Ascending aorta (tissue), 2 donors: ENCODE measurements at places on chromosomes 13 and 19. TPM values are rescaled to one million over a fixed set of nuclear protein-coding genes. Genes with fewer than 3 reads are reported as not detected.

DNA sequence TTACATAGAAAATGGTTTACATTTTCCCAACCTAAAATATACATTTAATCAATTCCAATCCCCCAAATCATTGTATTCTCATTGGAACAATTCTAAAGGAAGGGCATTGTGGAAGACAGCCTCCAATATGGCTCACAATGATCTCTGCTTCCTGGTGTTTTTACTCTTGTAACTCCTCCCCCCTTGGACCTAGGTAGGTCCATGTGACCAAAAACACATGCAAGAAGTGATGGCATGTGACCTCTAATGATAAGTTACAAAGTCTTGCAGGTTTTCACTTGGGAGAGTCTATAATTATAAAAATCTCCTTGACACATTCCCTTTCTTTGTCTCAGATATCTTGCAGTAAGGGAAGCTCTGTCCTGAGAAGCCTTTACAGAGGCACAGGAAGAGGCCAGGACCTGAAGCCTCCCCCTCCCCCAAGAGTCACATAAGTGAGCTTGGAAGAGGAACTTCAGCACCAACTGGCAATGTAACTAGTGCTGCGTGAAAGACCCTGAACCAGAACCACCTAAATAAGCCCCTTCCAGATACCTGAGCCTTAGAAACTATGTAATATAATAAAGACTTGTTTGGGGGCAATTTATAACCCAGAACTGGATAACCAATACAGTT is 816.2 kb upstream of the ATXN8OS start:
- no peak overlapping the region for H3K27ac ChIP-seq
- H3K4me1 ChIP-seq: no peaks in the 10 kb centered on the region
- no peak overlapping the region for H3K4me3 ChIP-seq

- H3K4me3 ChIP-seq: no peak overlapping the region
- H3K36me3 ChIP-seq: no peaks in the 10 kb centered on the region
- H3K4me1 ChIP-seq: peaks cover 3% of the 10 kb centered on the region
- no peak for DNase-seq
Measured at GRCh38 chr13:43514311-43514710, 272.5 kb downstream of the ENOX1 start.

- no peaks in the 10 kb centered on the region for H3K4me1 ChIP-seq
- no peaks in the 10 kb centered on the region for H3K36me3 ChIP-seq
- no peak for DNase-seq
- no peak overlapping the region for H3K27ac ChIP-seq
- no peaks in the 10 kb centered on the region for H3K27me3 ChIP-seq
- H3K4me3 ChIP-seq: no peak overlapping the region
Measured at GRCh38 chr13:80447747-80448146, 106.8 kb upstream of the SPRY2 start.

GRCh38 chr19:33604651-33605050 is 17.1 kb upstream of the CHST8 start:
- no peaks in the 10 kb centered on the region for H3K27me3 ChIP-seq
- H3K27ac ChIP-seq: no peak overlapping the region
- no peak overlapping the region for H3K4me3 ChIP-seq

- no peaks in the 10 kb centered on the region for H3K36me3 ChIP-seq
- H3K27me3 ChIP-seq: no peaks in the 10 kb centered on the region
- peaks cover 28% of the 10 kb centered on the region for H3K4me1 ChIP-seq
- DNase-seq: no peak
- H3K4me3 ChIP-seq: no peak overlapping the region
- H3K27ac ChIP-seq: no peak overlapping the region
Measured at GRCh38 chr13:73910733-73911132, 223.5 kb downstream of the KLF12 start.

DNA sequence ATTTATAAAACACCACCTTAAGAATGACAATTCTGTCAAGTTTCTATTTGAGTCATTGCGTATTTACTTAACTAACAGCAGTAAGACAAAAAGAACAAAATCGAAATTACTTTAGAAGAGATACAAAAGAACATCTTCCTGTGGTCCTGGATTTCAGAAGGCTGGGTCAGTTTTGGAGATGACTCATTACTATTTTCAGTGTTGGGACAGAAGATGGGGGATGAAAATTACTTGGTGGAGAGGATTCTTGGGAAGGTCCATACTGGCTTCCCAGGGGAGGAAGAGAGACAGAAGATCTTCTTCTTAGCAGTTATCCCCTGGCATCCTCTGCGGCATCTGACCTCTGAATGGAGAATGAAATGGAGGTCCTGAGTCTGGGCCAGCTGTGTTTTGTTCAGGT is 33.5 kb upstream of the CSNK1A1L start:
- no peak overlapping the region for H3K4me3 ChIP-seq
- H3K4me1 ChIP-seq: no peaks in the 10 kb centered on the region
- H3K27me3 ChIP-seq: no peaks in the 10 kb centered on the region
- no peak overlapping the region for H3K27ac ChIP-seq
- H3K36me3 ChIP-seq: no peaks in the 10 kb centered on the region

Gene OR1I1
- not detected for total RNA-seq

Gene ARGLU1
- 79.7 TPM for total RNA-seq

Gene FXYD1
- total RNA-seq: 34.8 TPM

Gene OR7C1
- not detected for total RNA-seq

Gene LAIR2
- total RNA-seq: not detected

Gene NLRP5
- not detected for total RNA-seq

Gene ADAMTS10
- 184 TPM for total RNA-seq

Gene SERP2
- total RNA-seq: 0.85 TPM
